A673 (cell line): ENCODE measurements at places on chromosomes 4 and X. TPM values are rescaled to one million over a fixed set of nuclear protein-coding genes. Genes with fewer than 3 reads are reported as not detected.

DNA sequence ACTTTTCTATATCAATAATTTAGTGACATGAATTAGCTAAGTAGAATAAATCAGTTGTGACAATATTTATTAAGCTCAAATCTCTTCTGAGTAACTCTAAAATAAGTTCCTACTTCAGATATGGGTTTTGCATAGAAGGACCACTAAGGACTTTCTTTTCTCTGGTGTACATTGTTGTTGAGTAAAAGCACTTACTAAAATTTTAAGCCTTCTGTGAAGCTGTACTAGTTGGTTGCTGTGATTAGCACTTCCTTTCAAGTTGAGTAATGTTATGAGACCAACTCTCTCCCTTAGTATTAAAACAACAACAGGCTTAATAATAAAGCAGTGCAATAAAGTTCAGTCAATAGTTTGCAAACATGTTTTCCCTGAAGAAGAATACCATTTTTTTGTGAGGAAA lies 667.4 kb upstream of the NDST4 start:
- H3K4me3 ChIP-seq, result no peak overlapping the region
- H3K4me1 ChIP-seq, result peaks cover 15% of the 10 kb centered on the region
- peak; percentile 11 for DNase-seq
- H3K27me3 ChIP-seq, result no peaks in the 10 kb centered on the region

DNA sequence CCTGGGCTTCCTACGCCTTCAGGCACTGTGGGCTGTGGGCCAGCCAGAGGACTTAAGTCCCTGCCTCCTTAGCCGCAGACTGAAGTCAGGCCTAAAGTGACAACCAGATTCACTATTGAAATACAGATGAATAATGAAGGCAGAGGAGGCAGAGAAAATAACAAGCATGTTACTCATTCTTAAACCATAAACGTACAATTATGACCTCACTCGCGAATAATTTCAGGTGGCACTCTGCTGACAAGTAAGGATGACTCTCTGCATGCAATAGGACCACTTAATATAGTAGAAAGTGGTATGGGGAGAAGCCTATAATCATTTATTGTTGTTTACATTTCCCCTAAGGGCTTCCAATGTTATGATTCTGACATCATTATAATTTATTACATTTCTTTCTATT lies 409.2 kb upstream of the FGF13 start:
- H3K27ac ChIP-seq, result no peak overlapping the region
- H3K4me1 ChIP-seq, result no peaks in the 10 kb centered on the region
- no peak overlapping the region for H3K4me3 ChIP-seq
- no peaks in the 10 kb centered on the region for H3K27me3 ChIP-seq
- DNase-seq, result peak; percentile 43

DNA sequence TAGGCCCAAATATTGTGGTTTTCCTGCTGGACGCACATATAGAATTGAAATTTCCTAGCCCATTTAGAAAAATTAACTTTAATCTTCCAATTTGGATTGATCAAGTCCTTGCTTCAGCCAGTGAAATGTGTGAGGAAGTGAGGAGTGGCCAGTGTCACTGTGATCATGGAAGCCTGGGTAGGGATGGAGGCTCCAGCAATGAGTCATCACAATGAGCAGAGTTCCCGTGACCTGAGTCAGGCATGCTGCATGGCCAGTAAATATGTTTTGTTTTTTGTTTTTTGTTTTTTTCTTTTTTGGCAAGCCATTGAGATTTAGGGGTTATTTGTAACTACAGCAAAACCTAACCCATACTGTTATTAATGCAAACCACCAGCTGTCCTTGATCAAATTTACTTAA lies 52.1 kb downstream of the IDS start:
- no peaks in the 10 kb centered on the region for H3K27me3 ChIP-seq
- no peak overlapping the region for H3K27ac ChIP-seq
- H3K4me1 ChIP-seq, result no peaks in the 10 kb centered on the region
- DNase-seq, result no peak

CSAG3 gene
- not detected in 2 replicates for total RNA-seq

- H3K4me3 ChIP-seq, result no peak overlapping the region
- no peaks in the 10 kb centered on the region for H3K36me3 ChIP-seq
- no peaks in the 10 kb centered on the region for H3K27me3 ChIP-seq
Measured at GRCh38 chr4:81424816-81425755, 46.6 kb downstream of the RASGEF1B start.

DNA sequence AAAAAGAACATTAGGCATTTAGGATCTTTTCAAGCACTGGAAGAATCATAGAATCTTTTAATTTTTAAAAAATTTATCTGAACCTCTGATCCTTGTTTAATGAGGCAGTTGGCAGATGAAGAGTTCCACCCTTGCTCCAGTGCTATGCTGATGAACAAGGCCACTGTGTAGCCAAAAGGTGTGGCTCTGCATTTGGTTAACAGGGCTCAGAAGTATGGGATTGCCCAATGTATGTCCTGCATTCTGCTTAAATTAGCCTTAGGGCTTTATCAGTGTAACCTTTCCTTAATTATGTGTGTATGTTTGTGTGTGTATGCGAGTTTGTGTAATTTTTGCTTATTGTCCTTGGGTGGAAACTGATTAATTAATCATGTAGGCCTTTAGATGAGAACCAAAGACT lies 43.3 kb upstream of the PPM1K start:
- H3K4me1 ChIP-seq, result no peaks in the 10 kb centered on the region
- H3K36me3 ChIP-seq, result no peaks in the 10 kb centered on the region
- H3K27ac ChIP-seq, result no peak overlapping the region
- no peaks in the 10 kb centered on the region for H3K27me3 ChIP-seq

- DNase-seq, result no peak
- no peaks in the 10 kb centered on the region for H3K4me1 ChIP-seq
- H3K27me3 ChIP-seq, result no peaks in the 10 kb centered on the region
- no peak overlapping the region for H3K4me3 ChIP-seq
- H3K27ac ChIP-seq, result no peak overlapping the region
- H3K36me3 ChIP-seq, result no peaks in the 10 kb centered on the region
Measured at GRCh38 chr4:118206627-118207026, 146.2 kb downstream of the PRSS12 start.

DNA sequence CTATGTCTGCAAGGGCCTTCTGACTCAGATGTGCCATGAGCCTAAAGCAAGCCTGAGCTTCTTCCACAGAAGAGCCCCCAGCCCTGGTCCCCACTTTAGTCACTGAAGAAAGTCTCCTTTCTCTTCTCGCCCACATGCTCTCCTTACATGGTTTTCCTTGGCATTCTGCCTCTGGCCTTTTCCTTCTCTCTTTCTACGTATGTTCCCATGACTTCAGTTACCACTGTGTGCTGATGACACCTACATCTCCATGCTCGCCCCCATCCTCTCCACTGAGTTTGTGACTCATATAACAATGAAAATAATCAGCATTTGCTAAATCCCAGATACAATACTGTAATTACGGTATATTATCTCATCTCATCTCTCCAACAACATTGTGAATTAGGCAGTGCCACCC lies 149.3 kb downstream of the AMMECR1 start:
- H3K27ac ChIP-seq, result no peak overlapping the region
- H3K4me1 ChIP-seq, result no peaks in the 10 kb centered on the region
- no peak for DNase-seq
- no peak overlapping the region for H3K4me3 ChIP-seq
- H3K36me3 ChIP-seq, result no peaks in the 10 kb centered on the region
- H3K27me3 ChIP-seq, result no peaks in the 10 kb centered on the region

- DNase-seq, result no peak
- H3K36me3 ChIP-seq, result no peaks in the 10 kb centered on the region
- no peak overlapping the region for H3K4me3 ChIP-seq
- H3K27ac ChIP-seq, result no peak overlapping the region
Measured at GRCh38 chr4:177855507-177856197, 413.4 kb upstream of the AGA start.

DNA sequence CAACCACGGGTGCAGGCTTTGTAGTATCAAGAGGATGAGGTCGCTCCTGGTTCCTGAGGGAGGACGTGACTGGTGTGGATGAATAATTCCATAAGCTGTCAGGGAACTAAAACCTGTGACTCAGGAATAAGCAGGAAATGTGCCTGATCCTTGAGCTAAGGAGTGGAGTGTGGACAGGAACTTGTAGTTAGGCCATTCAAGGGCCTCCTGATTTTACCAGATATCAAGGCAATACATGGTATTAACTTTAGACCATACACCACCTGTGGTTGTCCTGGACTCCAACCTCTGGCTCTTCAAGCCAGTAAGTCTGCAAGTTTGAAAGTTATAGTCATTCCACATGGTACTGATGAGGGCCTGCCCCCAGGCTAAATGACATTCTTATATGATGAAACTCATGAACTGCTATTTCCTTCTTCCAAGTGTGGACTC lies 12.1 kb upstream of the ING2 start:
- no peak overlapping the region for H3K27ac ChIP-seq
- no peaks in the 10 kb centered on the region for H3K27me3 ChIP-seq
- H3K4me3 ChIP-seq, result no peak overlapping the region
- H3K36me3 ChIP-seq, result no peaks in the 10 kb centered on the region
- peaks cover 6% of the 10 kb centered on the region for H3K4me1 ChIP-seq

DNA sequence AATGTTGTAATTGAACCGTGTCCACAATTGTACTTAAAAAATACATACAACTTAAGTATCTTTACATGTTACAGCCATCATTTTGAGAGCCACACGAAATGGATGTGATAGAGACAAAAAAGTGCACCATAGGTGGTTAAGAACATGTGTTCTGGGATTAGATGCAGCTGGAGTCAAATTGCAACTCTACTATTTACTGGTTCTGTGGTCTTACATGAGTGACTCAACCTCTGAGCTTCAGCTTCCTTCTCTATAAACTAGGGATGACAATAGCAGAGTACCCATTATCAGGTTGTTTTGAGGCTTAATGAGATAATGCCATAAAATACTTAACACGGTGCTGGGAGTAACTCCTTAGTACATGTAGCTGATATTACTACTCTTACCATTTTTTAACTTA lies 130.4 kb downstream of the IDS start:
- H3K27ac ChIP-seq, result no peak overlapping the region
- H3K4me3 ChIP-seq, result no peak overlapping the region
- no peaks in the 10 kb centered on the region for H3K4me1 ChIP-seq
- no peak for DNase-seq
- H3K36me3 ChIP-seq, result no peaks in the 10 kb centered on the region
- H3K27me3 ChIP-seq, result no peaks in the 10 kb centered on the region

DNA sequence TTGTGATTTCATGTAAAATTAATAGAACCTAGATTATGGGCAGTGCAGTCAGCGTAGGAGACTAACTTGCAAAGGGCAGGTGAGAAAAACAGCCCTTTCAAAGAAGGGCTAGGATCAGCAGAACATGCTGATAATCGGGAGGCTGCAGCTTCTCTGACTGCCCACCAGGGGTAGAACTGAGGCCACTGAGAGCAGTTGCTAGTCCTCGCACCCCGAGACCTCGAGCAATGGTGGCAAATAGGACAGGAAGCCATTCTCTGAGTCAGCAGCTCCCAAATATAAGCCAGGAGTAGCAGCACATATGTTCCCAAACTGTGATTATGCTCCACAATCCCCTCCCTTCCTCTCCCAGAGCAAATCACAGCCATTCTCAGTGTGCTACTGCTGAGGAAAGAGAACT lies 186.5 kb downstream of the MSL3 start:
- H3K4me3 ChIP-seq, result no peak overlapping the region
- peak; percentile 56 for DNase-seq
- H3K4me1 ChIP-seq, result no peaks in the 10 kb centered on the region
- no peaks in the 10 kb centered on the region for H3K36me3 ChIP-seq
- no peaks in the 10 kb centered on the region for H3K27me3 ChIP-seq

DUSP21 gene
- total RNA-seq, result not detected in 2 replicates

DNA sequence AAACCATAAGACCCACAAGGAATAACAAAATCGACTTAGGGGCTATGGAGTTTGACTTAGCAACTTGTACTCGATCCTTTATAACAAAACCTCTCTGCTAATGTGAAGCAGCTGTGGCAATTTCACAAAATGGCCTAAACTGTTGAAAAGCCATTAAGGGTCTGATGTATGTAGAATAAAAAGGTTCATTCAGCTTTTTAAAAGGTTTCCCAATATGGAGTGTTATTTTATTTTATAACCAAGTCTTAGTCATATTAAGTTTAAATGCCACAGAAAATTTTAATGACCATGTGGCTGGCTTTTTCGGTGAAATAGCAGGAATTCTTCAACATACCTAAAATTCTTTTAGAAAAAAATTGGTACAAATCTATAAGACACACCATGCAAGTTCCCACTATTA lies 291.8 kb upstream of the HAND2 start:
- no peak overlapping the region for H3K27ac ChIP-seq
- H3K4me3 ChIP-seq, result no peak overlapping the region
- H3K36me3 ChIP-seq, result no peaks in the 10 kb centered on the region
- H3K27me3 ChIP-seq, result no peaks in the 10 kb centered on the region

DNA sequence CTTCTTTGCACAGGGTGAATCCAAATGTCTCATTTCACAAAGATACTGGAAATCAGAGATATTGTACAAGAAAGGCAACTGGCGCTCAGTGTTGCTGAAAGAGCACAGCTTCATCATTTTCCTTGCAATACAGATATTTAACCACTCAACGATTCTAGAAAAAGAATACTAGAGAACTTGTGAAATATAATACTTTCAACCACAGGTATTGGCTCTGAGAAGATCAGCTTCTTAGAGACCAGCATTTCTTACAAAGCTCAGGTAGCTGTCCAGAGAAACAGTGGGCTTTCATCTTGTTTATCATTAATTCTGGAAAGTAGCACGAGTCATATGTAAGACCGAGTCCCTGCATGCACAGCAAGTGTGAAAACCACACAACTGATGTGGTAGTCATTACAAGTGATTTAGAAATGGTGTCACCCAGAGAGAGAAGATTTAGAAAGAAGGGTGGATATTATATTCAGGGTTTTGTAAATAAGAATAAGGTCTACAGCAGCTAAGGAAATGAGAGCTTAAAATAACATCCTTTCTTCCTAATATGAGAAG lies 7.8 kb upstream of the PPARGC1A start:
- no peaks in the 10 kb centered on the region for H3K4me1 ChIP-seq
- peaks cover 2% of the 10 kb centered on the region for H3K27me3 ChIP-seq
- no peaks in the 10 kb centered on the region for H3K36me3 ChIP-seq

GRCh38 chr4:110970642-110971041 lies 347.8 kb upstream of the PITX2 start:
- H3K27me3 ChIP-seq, result no peaks in the 10 kb centered on the region
- no peaks in the 10 kb centered on the region for H3K36me3 ChIP-seq
- H3K4me1 ChIP-seq, result no peaks in the 10 kb centered on the region
- peak; percentile 79 for DNase-seq
- no peak overlapping the region for H3K27ac ChIP-seq

DNA sequence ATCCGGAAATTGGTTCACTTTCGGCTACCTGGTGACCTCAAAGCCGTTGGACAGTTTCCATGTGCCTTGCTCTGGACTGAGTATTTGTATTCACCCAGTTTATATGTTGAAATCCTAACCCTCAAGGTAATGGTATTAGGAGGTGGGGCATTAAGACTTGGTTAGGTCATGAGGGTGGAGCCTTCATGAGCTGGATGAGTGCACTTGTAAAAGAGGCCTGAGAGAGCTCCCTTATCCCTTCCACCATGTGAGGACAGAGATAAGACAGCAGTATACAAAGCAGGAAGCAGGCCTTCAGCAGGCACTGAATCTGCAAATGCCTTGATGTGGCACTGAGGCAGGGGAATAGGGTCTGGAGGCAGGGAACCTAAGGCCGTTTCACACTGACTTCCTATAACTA lies 5.3 kb upstream of the OPHN1 start:
- DNase-seq, result no peak
- H3K27ac ChIP-seq, result no peak overlapping the region
- H3K27me3 ChIP-seq, result no peaks in the 10 kb centered on the region
- H3K36me3 ChIP-seq, result no peaks in the 10 kb centered on the region
